Activated T-cell treated with anti-CD3 and anti-CD28 coated beads for 48 hours (primary cell): ENCODE measurements at places on chromosomes 1 and 21.

GRCh38 chr1:114388432-114389003, 122.5 kb downstream of the TRIM33 start:
- no peak for DNase-seq

- DNase-seq: no peak
Observed at GRCh38 chr1:229063154-229063773, 207.6 kb upstream of the RAB4A start.

DNA sequence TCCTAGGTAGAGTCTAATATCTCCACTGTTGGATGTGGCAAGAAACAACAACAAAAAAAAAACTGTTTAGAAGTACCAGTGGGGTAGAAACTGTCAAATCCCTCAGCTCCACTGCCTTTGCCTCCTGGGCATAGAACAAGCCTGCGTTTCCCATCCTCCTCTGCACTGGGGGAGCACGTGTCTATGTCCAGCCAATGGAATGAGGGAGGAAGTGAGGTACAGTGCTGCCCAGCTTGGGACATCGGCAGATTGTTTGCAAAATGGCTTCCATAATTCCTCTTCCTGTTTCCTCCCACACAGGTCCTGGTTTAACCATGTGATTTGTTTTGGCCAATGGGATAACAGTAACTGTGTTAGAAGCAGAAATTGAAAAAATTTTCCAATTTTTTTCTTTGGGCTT, 39.1 kb downstream of the PSMG1 start:
- DNase-seq: no peak

GRCh38 chr1:241413386-241413785, 56.4 kb upstream of the RGS7 start:
- no peak for DNase-seq

DNA sequence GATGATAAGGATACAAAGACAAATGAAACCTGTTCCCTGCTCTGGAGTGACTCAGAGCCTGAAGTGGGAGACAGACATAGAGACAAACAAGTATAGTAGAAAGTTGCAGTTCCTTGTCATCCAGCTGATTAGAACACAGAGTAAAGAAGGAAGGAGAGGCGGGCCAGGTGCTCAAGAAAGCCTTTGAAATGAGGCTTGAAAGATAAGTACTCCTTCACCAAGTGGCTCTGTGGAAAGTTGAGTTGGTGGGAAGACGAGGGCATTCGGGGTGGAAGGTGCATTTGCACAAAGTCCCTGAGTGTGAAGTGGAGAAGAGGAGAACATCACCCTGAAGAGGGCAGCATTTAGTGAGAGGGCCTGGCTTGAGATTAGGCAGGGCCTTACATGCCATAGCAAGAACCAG, 17.0 kb downstream of the MARK1 start:
- DNase-seq: no peak

GRCh38 chr1:7561331-7561921, 209.7 kb upstream of the VAMP3 start:
- no peak for DNase-seq

DNA sequence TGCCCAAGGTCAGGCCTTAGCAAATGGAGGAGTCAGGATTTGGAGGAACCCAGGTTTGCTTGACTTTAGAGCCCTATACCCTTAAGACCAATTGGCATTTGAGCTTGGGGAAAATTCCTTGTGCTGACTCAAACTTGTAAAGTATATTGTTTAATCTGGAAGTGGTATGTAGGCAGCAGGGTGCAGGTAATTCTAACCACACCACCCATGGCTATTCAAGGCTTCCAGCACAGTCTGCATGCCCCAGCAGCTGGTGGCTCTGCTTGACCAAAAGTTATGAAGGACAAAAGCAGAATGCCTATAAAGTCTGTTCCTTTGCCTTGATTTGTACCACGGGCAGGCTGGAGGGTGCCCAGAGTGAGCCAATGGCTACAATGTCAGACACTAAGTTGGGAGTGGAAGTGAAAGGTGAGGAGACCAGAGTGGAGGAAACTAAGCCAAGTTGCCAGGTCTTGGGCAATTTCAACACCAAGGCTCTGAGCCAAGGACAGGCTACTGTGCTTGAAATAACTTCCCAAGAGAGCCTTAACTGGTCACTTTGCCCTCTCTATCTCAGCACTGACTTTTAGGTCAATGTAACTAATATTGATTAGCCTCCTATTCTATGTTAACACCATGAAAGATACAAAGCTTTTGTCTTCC, 4.7 kb upstream of the G0S2 start:
- no peak for DNase-seq
